Frontal cortex (tissue), 4 donors: ENCODE measurements at places on chromosomes 13 and 19. TPM values are rescaled to one million over a fixed set of nuclear protein-coding genes. Genes with fewer than 3 reads are reported as not detected.

GRCh38 chr19:48311384-48311783 lies 14.0 kb upstream of the EMP3 start:
- DNase-seq, result no peak

GRCh38 chr19:33670398-33670797 lies 48.6 kb downstream of the CHST8 start:
- no peak for DNase-seq

- DNase-seq, result no peak
Measured at GRCh38 chr13:32115066-32115465, 83.5 kb downstream of the FRY start.

GRCh38 chr13:77702366-77702765 lies 4.9 kb downstream of the SLAIN1 start:
- DNase-seq, result no peak

- DNase-seq, result no peak
Measured at GRCh38 chr19:30648866-30649862, 277.0 kb downstream of the ZNF536 start.

MISP gene
- total RNA-seq, result 0.41 TPM

DNA sequence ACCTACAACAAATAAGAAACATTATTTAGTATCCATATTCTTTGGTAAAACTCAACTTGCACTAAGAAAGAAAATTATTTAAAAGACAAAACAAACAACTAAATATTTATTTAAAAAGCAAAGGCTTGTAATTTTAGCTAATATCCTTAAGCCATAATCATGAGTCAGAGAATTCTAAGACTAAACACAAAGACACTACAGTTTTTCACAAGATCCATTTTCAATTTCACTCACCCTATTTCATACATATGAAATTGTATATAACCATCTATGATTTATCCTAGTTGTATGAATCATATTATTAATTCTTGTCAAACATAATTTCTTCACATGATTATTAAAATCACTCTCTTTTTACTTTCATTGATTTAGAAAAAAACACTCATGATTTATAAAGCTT lies 64.3 kb downstream of the MICU2 start:
- no peak for DNase-seq

DNA sequence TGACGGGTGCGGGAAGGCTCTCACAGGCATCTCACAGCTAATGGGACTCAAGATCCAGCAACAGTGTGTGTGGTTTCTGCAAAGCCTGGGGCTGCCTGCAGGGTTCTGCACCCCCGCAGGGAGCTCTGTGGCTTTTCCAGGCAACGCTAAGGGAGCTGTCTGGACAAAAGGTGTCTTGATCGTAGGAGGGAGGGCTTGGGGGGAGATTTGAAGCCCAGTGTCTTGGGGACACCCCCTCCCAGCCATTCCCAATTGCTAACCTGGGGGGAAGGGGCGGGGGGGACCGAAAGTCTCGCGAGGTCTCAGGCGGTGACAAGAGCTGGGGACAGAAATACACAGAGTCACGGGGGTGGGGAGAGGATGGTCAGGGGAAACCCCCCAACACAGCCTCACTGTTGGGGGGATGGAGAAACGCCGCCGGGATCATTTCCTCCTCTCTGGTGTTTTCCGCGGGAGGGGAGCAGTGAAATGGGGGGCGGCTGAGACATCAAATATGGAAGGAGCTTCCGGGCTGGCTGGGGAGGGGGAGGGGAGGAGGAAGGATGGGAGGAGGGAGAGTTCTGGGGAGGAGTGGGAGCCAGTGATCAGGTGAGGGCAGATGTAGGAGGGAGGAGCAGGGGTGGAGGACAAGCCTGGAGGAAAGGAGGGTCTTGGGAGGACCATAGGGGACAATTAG lies 13.3 kb downstream of the KCNC3 start:
- DNase-seq, result no peak

DNA sequence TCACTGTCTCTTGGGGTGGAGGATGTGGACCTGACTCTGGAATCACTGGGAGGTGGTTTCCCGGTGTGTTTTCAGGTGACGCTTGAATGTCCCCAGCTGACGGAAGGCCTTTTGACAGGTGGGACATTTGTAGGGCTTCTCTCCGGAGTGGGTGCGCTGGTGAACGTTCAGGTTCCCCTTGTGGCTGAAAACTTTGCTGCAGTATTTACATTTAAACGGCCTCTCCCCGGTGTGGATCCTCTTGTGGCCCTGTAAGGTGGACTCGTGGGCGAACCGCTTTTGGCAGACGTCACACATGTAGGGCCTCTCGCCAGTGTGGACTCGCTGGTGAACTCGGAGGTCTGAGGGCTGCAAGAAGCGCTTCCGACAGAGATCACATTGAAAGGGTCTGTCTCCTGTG lies 7.8 kb downstream of the ZSCAN5B start:
- no peak for DNase-seq

GRCh38 chr19:30862876-30863275 lies 486.4 kb downstream of the TSHZ3 start:
- no peak for DNase-seq

GRCh38 chr13:33707449-33707848 lies 110.5 kb upstream of the RFC3 start:
- no peak for DNase-seq

- DNase-seq, result no peak
Measured at GRCh38 chr19:16457954-16458331, 13.8 kb downstream of the EPS15L1 start.

NCCRP1 gene
- total RNA-seq, result not detected

GRCh38 chr13:40681341-40682146 lies 15.1 kb upstream of the FOXO1 start:
- DNase-seq, result no peak

DNA sequence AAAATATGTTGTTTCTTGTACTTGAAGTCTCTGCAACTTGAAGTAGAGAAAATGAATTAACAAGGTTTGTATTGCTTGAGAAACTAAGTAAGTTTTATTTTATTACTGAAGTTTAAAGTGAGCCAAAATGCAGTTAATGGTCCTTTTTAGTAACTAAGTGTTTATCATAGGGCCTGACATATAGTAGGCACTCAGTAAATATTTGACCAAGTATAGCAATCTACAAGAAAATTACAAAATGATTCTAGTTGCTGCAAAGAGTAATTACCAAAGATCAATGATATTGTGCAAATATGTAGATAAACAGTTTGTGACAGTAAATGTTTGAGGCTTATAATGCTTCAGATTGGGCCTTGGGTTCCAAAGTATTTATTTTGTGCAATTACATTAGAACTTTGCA lies 2.4 kb upstream of the XPO4 start:
- no peak for DNase-seq
